ENCODE measurements at places on chromosomes 11 and 22.
A peak's percentile ranks its signal among the peaks of the same experiment; 100 is the strongest.

DNA sequence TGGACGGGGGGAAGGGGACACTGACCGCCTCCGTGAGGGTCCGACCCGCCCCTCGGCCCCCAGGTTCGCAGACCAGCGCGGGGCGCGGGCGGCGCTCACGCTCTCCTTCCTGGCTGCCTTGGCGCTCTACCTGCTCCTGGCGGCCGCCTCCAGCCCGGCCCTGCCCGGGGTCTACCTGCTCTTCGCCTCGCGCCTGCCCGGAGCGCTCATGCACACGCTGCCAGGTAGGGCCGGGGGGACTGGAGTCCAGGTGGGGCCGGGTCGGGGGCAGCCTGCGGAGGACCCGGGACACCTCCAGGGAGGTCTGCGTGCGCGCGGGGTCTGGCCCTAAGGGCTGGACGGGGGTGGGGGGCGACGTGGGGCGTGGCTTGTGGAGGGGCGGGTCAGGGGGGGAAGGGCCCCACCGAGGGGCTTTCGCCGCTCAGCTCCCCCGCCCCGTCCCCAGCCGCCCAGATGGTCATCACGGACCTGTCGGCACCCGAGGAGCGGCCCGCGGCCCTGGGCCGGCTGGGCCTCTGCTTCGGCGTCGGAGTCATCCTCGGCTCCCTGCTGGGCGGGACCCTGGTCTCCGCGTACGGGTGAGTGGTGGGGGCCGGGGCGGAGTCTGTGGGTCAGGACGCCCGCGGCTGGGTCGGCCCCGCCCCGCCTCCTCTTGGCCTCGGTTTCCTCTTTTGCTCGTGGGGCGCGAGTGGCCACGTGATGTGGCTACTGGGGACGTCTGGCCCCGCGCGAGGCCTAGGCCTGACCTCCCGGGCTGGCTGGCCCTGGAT is 19.9 kb downstream of the PHLDA2 start:
- peaks cover 4% of the 10 kb centered on the region for H3K36me3 ChIP-seq
- H3K27me3 ChIP-seq: no peaks in the 10 kb centered on the region

DNA sequence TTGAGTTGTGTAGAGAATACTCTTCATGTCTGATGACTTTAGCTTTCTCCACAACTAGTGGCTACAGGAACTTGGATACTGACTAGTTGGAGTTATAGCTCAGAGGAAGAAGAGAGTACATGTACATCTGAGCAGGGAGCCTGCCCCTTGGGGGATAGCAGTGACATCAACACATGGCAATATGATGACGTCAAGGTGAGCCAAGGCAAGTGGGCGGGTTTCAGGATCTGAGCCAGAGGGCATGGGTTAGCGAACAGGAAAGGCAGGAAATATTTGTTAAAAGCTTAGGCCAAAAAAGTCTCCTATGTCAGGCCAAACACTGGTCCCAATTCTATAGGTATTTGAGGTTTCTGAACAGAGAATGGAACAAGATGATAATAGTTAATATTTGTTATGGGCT is 42.0 kb upstream of the HORMAD2 start:
- peaks cover 7% of the 10 kb centered on the region for H3K36me3 ChIP-seq
- no peaks in the 10 kb centered on the region for H3K4me1 ChIP-seq
- no peak overlapping the region for H3K4me3 ChIP-seq
- no peak overlapping the region for H3K27ac ChIP-seq
- peaks cover 15% of the 10 kb centered on the region for H3K27me3 ChIP-seq
- no peak for DNase-seq

GRCh38 chr11:76193219-76193618 is 13.1 kb downstream of the WNT11 start:
- H3K36me3 ChIP-seq: peaks cover 2% of the 10 kb centered on the region
- no peak overlapping the region for H3K27ac ChIP-seq
- no peak for DNase-seq
- no peaks in the 10 kb centered on the region for H3K4me1 ChIP-seq
- no peak overlapping the region for H3K4me3 ChIP-seq

- H3K4me3 ChIP-seq: no peak overlapping the region
- no peak for DNase-seq
- no peaks in the 10 kb centered on the region for H3K4me1 ChIP-seq
- no peaks in the 10 kb centered on the region for H3K27me3 ChIP-seq
- peaks cover 13% of the 10 kb centered on the region for H3K36me3 ChIP-seq
Measured at GRCh38 chr22:30408388-30409102, 11.7 kb downstream of the SEC14L2 start.

DNA sequence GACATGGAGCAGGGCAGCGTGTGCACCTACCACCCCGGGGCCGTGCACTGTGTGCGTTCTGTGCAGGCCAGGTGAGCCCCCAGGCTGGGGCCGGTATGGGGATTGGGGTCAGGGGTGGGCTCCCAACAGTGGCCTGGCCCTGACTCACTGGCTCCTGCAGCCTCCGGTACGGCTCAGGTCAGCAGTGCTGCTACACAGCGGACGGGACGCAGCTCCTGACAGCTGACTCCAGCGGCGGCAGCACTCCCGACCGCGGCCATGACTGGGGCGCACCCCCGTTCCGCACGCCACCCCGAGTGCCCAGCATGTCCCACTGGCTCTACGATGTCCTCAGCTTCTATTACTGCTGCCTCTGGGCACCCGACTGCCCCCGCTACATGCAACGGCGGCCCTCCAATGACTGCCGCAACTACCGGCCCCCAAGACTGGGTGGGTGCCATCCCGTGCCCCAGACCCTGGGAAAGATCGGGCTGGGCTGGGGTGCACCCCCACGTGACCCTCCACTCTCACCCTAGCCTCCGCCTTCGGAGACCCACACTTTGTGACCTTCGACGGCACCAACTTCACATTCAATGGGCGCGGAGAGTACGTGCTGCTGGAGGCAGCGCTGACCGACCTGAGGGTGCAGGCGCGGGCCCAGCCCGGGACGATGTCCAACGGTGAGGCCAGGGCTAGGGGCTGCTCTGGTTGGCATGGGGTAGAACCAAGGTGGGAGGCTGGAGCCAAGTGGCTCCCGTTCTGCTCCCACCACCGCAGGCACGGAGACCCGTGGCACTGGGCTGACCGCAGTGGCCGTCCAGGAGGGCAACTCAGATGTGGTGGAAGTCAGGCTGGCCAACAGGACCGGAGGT is 4.4 kb downstream of the SUSD2 start:
- H3K27ac ChIP-seq: no peak overlapping the region
- DNase-seq: no peak
- H3K4me1 ChIP-seq: no peaks in the 10 kb centered on the region

DNA sequence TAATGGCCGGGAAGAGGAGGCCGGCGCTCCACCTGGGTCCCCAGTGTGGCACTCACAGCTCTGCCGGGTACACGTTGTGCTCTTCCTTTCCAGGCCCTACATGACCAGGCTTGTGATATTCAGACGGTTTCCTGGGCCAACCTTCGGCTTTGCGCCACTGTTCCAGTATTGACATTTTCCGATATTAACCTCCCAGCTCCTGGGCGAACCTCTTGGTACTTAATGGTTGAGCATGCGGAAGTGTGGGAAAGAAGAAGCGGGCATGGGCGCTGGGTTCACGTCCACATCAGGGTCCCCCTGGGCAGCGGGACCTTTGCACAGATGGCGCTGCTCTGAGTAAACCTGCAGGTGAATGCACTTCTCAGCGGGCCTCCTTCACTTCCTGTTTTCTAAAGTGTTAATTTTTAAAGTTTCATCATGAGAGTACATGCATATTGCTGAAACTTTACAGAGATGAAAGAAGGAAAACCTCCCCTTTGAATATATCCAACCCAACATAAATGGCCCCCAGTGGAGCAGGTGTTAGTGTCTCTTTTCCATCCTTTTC is 286.7 kb downstream of the TBC1D22A start:
- no peak overlapping the region for H3K4me3 ChIP-seq
- DNase-seq: no peak
- H3K27ac ChIP-seq: peak overlapping the region; percentile 21
- no peaks in the 10 kb centered on the region for H3K27me3 ChIP-seq
- H3K36me3 ChIP-seq: peaks cover 9% of the 10 kb centered on the region

- no peaks in the 10 kb centered on the region for H3K27me3 ChIP-seq
- H3K36me3 ChIP-seq: peaks cover 7% of the 10 kb centered on the region
- no peak overlapping the region for H3K27ac ChIP-seq
- no peak overlapping the region for H3K4me3 ChIP-seq
- no peak for DNase-seq
Measured at GRCh38 chr11:6620636-6621035, 1.4 kb upstream of the TPP1 start.

DNA sequence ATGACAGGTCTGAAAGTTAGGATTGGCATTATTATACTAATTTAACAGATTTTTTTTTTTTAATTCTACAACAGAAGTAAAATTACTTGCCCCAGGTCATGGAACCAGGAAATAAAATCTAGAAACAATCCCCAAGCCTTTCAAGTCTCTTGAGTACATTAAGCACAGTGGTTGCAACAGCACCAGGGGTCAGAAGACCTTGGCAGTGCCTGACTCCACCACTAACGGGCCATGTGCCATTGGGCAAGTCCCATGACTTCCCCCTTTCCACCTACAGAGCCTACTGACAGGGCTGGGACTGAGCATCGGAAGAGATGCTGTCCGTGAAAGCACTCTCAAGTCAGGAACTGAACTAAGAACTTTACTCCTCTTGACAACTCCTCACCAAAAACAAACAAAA is 98.6 kb upstream of the AKIP1 start:
- no peak overlapping the region for H3K4me3 ChIP-seq
- H3K27ac ChIP-seq: no peak overlapping the region
- no peaks in the 10 kb centered on the region for H3K36me3 ChIP-seq
- no peak for DNase-seq

- H3K4me3 ChIP-seq: peak overlapping the region; percentile 80
- H3K4me1 ChIP-seq: peaks cover 5% of the 10 kb centered on the region
- peak overlapping the region; percentile 80 for H3K27ac ChIP-seq
- H3K27me3 ChIP-seq: no peaks in the 10 kb centered on the region
Measured at GRCh38 chr22:39388261-39389011, 11.1 kb upstream of the TAB1 start.

DNA sequence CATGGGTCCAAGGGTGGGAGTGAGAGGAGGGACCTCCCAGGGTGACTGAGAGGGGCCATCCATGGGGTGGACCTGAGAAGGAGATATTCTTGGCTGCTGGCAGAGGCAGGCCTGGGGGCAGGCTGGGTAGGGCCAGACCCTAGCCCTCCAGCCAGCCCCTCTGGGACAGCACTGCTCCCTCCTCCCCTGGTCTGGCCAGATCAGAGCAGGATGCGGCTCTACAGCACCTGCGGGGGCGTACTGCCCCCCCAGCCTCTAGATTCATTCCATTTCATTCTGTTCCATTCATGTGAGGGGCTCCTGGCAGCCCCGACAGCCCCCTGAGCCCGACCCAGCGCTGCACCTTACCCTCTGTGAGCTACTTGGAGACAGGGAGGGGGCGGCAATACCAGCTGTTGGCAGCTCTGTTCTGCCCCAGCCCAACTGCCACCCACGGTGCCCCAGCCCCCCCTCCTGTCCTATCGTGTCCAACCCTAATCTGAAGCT is 34.3 kb upstream of the MYRF start:
- H3K4me3 ChIP-seq: no peak overlapping the region
- DNase-seq: no peak
- no peak overlapping the region for H3K27ac ChIP-seq
- H3K36me3 ChIP-seq: peaks cover 3% of the 10 kb centered on the region
- no peaks in the 10 kb centered on the region for H3K27me3 ChIP-seq

GRCh38 chr11:100963375-100963774 is 166.2 kb downstream of the PGR start:
- H3K4me1 ChIP-seq: no peaks in the 10 kb centered on the region
- DNase-seq: no peak
- no peaks in the 10 kb centered on the region for H3K36me3 ChIP-seq
- H3K27me3 ChIP-seq: no peaks in the 10 kb centered on the region
- no peak overlapping the region for H3K4me3 ChIP-seq
- H3K27ac ChIP-seq: no peak overlapping the region

DNA sequence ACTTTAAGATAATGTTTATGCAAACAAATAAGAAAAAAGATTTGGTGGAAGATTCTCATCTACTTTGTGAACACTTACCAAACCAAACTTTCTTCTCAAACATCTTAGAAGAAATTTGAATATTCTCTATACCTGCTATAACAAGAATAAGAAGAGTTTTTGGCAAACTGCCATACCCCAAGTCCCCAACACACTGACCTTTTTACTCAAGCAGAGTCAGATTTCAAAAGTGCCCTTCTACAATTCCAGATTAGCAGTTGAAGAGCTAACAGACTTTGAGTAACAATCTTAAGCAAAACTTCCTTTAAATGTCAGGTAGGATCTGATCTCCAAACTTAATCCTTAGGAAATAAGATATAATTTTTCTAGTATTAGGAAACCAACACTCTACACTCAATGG is 33.9 kb downstream of the TSG101 start:
- H3K4me1 ChIP-seq: peaks cover 24% of the 10 kb centered on the region
- peaks cover 42% of the 10 kb centered on the region for H3K36me3 ChIP-seq
- no peak overlapping the region for H3K4me3 ChIP-seq
- no peaks in the 10 kb centered on the region for H3K27me3 ChIP-seq
- DNase-seq: no peak

DNA sequence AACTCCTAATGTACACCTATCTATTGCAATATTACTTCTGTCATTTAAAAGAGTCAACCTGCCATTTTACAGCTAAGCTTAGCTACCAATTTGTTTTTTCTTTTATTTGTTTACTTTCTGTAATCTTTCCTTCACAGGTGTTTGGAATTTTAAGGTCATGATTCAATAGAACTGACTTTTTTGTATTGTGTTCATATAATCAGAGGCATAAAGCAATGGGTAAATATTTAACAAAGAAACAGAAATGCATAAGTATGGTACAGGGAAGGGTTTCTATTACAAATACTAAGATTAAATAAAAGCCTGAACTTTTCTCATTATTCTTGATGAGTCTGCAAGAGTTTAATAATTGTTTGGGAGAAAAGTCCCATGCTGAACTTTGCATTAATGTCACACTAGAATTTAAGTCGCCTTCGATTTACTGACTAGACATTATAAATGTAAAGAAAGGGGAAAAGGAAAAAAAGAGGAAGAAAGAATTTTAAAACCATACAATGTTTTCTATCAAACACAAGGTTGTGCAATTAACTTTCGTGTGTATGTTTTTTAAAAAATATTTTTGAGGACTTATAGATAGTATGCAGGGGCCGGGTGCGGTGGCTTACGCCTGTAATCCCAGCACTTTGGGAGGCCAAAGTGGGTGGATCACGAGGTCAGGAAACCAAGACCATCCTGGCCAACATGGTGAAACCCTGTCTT is 35.0 kb upstream of the HIPK3 start:
- no peaks in the 10 kb centered on the region for H3K27me3 ChIP-seq
- no peaks in the 10 kb centered on the region for H3K36me3 ChIP-seq
- DNase-seq: no peak
- H3K4me3 ChIP-seq: no peak overlapping the region

GRCh38 chr22:29320546-29320945 is 5.0 kb upstream of the RASL10A start:
- DNase-seq: no peak
- no peaks in the 10 kb centered on the region for H3K4me1 ChIP-seq
- H3K4me3 ChIP-seq: no peak overlapping the region
- H3K27me3 ChIP-seq: peaks cover 14% of the 10 kb centered on the region
- H3K36me3 ChIP-seq: peaks cover 2% of the 10 kb centered on the region
- no peak overlapping the region for H3K27ac ChIP-seq

Measured in central memory CD8-positive, alpha-beta T cell (primary cell).